Activated naive CD4-positive, alpha-beta T cell treated with anti-CD3 and anti-CD28 coated beads for 36 hours (primary cell): ENCODE measurements at places on chromosomes 7 and 10.

GRCh38 chr10:126387041-126387921 lies 996 bp downstream of the ADAM12 start:
- DNase-seq: peak; percentile 44

- DNase-seq: no peak
Measured at GRCh38 chr7:22051886-22052673, 106.4 kb upstream of the CDCA7L start.

DNA sequence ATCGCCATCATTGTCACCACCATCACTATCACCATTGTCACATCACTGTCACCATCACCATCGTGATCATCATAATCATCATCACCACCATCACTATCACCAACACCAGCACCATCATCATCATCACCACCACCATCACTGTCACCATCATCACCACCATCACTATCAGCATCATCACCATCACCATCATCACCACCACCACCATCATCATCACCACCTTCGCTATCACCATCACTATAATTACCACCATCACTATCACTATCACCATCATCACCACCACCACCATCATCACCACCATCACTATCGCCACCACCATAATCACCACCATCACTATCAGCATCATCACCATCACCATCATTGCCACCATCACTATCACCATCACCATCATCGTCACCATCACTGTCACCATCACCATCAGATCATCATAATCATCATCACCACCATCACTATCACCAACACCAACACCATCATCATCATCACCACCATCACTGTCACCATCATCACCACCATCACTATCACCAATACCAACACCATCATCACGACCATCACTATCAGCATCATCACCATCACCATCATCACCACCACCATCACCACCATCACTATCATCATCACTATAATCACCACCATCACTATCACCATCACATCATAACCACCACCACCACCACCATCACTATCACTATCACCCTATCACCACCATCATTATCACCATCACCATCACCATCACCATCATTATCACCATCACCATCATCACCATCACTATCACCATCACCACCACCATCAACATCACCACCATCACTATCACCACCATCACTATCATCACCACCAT lies 6.0 kb upstream of the GNA12 start:
- DNase-seq: no peak

GRCh38 chr7:76281006-76281705 lies 21.3 kb upstream of the HSPB1 start:
- DNase-seq: no peak

DNA sequence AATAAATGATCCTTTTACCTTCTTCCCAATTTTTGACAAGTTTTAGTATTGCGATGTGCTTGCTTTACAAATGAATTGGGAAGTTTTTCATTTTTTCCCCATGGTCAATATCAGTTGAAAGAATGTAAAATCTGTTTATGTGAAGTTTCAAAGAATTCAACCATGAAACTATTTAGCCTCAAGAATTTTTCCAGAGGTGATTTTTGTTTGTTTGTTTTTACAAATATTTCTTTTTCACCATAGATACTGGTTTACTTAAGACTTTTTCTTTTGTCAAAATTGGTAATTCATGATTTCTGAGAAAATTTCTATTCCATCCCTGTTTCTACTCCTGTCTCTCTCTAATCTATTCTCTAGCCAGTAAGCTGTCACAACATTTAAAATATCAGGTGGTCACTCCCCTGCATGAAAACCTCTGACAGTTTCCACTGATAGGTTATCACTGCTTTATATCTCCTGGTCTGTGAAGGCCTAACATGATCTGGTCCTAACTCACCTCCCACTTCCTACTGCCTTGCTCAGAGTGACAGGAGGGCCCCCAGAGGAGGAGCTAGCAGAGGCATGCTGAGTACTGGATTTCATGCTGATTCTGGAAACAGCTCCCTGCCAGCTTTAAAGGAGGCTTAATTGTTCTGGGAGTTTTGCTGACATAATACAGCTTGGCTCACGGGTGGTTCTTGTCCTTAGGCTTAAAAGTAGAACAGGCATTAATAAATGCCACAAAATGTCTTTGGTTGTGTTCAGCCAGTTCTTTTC lies 7.6 kb upstream of the ARMS2 start:
- no peak for DNase-seq
